NCI-H2171 (cell line): ENCODE measurements at places on chromosomes 2 and 18.

DNA sequence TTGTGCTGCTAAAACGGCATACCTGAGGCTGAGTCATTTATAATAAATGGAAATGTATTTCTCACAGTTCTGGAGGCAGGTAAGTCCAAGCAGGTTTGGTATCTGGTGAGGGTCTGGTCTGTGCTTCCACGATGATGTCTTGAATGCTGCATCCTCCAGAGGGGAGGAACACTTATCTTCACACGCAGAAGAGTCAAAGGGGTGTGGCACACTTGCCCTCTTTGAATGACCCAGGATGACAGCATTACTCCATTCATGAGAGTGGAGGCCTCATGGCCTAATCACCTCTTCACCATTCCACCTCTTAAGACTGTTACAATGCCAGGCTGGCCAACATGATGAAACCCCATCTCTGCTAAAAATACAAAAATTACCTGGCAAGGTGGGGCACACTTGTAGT is 61.0 kb downstream of the NCAPH start:
- no peak for DNase-seq

DNA sequence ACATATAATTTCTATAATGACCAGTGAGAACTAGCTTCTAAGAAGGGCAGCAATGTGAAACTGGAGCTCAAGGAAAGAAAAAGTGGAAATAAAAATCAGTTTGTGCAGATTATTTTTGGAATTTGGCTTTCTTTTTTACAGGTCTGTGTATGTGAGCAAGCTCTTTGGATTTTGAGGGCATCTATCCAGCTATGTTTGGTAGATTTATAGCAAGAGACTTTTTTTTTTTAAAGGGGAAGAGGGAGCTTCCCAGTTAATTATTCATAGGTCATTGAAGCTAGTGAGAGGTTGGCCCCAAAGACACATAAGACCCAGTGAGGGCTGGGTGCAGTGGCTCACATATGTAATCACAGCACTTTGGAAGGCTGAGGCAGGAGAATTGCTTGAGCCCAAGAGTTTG is 24.0 kb upstream of the COLEC12 start:
- no peak for DNase-seq

DNA sequence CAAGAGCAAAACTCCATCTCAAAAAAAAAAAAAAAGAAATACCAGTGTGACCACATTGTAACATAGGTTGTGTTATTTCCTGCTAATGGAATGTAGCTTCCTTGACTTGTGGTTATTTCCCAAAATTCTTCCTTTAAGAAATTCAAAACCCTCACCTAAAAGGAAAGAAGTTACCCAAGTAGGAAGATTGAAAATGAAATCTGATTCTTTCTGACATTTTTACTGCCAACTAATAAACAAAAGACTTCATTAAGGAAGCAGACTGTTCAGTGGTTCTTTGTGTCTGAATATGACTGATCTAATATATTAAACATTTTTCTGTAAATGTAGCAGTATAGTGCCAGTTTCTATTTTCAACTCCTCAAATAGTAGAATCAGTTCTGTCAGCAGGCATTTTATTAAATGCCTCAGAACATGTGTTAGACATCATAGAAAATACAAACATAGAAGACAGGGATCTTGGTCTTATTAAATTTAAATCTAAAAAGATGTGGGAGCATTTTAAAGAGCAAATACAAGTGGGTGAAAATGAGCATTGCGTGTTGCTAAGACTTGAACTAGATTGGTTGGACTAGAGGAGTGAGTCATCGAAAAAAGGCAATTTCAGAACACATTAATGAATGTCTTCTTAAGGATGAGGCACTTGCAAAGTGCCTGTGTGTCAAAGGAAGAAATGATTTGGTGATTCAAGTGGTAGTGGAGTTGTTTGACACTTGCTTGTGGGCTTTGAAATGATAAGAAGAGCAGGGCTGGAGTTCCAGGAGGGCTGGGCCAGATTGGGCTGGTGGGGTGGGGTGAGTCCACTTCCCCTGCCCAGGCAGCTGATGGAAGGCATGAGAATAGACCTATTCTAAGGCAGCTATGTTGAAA is 53.4 kb downstream of the PKP4 start:
- no peak for DNase-seq

DNA sequence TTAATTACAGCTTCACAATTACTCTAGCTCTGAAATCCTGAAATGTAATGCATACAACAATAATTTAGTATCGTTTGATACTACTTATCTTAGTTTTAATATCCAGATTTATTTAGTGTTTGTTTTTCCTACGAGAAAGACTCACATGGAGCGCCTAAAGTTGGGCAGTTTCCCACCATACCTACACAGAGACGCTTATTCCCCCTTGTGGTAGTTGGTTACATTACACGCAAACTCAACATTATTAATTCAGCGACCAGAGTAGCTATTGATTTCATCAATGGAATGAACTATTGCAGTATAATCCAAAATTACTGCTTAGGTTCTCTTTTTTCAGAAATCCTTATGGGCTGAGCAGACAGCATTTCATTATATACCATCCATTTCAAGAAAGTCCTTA is 164.0 kb upstream of the REG3G start:
- DNase-seq: peak; percentile 8

DNA sequence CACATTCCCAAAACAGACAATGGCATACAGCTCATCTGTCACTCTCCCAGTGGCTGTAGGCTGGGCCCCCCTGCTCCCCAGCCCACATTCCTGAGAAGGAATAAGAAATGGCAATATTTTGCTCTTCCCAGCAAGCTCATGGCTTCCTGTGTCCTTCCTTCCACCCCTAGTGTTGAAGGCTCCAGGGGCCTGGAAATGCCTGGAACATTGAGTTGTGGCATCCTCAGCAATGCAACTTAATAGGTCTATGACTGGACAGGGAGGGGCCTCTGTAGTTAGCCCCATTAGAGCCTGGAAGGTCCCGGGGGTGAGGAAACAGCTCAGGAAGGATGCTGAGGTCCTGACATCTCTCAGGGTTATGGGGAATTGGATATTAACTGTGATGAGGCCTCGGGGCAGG is 3.3 kb downstream of the KIF3C start:
- no peak for DNase-seq

GRCh38 chr18:78305789-78306188 is 673.8 kb upstream of the SALL3 start:
- DNase-seq: no peak

- DNase-seq: no peak
These were observed 259.3 kb downstream of the NEDD4L start for GRCh38 chr18:58303363-58303762.

DNA sequence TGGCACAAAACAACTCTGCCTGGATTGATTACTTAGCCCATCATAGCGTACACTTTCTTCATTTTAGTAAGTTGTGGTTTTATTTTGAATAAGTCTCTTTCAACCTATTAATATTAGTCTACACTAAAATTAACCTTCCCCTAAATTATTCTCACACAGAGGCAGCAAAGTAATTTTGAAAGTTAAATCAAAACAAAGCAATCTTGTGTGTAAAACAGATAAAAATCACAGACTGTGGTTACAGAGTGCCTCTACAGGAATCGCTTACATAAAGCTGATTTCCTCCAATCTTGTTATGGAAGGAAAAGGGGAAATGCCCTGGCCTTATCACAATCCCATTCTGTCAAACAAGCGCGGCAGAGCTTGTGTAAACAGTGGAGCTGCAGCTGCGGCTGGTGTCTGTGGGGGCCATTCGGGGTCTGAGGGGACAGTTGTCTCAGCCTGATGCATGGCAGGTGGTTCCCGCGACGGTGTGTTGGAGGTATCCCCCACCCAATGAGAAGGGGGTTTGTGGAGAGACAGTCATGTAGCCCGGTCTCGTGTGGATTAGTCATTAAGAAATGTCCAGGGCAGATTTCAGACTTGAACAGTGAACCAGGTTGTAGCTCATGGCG is 42.1 kb downstream of the BCL2L11 start:
- no peak for DNase-seq

DNA sequence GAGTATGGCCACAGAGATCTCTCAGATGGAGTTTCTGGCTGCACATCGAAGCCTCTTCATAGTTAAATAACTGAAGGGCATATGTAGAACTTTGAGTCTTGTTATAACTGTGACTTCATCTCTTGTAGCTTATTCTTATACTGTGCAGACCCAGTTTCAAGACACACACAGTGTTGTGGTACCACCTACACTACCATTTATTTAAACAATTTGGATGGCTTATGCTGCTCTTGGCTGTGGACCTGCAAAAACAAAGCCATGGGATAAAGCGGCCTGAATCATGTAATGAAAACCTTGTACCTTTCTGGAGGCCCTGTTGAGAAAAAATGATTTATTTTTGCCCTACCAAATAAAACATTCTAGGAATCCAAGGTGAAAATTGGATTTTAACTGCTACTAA is 262.8 kb upstream of the RASGRP3 start:
- no peak for DNase-seq

- no peak for DNase-seq
These were observed 45.5 kb upstream of the LDAH start for GRCh38 chr2:20868377-20868776.

- no peak for DNase-seq
These were observed 50.4 kb downstream of the UXS1 start for GRCh38 chr2:106143495-106144215.

- DNase-seq: no peak
These were observed 107.1 kb downstream of the NFATC1 start for GRCh38 chr18:79502782-79503181.

DNA sequence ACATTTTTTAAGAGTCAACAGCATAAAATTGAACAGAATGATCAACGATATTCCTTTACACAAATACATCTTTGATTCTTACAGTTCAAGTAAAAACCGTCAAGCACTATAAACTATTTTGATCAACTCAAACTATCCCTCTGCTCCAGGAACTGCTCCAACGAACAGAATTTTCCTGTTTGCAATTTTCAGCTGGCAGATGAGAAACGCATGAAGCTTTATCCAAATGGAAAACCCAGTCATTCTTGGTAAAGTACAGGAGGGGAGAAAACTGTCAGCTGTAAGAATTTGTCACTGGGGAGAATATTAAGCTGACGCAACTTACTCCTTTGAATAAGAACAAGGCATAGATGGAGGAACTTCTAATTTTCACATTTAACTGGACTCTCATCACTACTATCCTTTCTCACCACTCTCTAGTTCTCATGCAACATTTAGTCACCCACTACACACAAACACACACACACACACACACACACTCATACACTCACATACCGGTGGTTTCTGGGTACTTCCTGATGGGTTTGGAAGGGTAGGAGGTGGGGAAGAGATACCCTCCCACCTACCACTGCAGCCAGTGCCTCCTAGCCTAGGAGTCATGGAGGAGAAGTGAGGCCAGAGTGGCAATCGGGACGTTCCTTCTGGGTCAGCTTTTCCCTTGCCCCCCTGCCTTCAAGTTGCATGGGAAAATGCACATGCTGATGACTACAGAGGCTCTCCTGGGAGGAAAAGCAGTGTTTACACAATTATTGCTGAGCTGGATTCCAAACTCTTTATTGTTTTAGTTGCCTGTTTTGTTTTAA is 54.0 kb upstream of the SPATS2L start:
- no peak for DNase-seq

DNA sequence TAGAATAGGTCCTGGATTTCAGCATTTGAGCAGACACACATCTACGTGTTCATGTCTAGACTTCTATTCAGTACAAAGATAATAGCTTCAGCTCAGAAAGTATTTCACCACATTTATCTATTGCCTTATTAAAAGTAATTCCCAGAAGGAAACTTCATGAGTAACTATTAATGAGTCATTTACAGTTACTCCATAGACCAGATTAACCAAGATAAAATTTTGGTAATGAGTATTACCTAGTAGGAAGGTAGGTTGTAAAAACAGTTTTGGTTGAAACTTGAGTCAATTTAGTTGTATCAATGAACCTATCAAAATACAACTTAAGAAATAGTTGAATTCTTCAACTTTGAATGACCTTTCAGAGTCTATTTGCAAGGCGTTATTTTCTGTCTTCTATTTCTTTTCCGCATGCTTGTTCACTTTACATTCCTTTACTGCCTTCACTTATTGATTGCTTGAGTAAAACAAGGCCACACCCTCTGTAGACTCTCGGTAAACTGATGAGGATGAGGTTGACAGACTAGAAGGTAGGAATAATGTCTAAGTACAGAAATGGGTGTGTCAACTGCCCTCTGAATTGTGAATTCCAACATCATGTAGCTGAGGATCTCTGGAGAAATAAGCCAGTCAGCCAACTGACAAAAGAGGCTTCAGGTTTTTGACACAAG is 1165.6 kb upstream of the ZEB2 start:
- no peak for DNase-seq

DNA sequence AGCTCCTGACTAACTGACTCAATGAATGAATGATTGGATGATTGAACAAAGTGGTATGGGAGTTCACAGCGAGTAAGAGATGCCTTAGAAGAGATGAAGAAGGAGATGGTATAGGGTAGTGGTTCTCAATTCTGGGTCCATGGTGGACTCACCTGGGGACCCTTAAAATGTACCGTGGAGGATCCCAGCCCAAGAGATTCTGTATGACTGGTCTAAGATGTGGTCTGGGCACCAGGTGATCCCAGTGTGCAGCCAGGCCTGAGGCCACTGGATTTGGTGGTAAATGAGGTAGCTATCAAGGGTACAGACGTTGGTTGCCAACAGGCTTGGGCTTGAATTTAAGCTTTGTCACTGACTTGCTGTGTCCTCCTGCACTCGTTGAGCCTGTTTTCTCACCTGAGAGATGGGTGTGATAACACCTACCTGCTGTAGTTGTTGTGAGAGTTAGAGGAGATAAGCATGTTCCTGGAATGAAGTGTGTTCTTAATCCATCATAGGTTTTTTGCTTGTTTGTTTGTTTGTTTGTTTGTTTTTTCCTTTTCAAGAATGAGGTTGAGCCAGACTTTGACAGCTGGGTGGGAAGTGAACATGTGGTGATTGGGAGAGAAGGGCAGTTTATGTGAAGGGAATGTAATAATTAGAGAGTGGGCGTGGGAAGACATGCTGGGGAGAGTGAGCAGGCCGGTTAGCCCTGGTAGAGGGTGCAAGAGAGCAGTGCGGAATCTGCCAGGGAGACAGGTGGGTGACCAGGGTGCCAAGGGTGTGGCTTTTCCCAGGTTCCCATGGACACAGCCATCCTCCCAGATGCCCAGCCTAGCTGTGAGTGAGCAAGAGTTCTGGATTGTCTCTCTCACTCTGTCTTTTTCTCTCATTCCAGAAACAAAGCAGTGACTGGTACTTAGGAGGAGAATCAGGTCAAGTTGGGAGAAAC is 31.4 kb upstream of the IL1B start:
- no peak for DNase-seq

- DNase-seq: no peak
These were observed 328.2 kb downstream of the SETBP1 start for GRCh38 chr18:45008694-45009413.

DNA sequence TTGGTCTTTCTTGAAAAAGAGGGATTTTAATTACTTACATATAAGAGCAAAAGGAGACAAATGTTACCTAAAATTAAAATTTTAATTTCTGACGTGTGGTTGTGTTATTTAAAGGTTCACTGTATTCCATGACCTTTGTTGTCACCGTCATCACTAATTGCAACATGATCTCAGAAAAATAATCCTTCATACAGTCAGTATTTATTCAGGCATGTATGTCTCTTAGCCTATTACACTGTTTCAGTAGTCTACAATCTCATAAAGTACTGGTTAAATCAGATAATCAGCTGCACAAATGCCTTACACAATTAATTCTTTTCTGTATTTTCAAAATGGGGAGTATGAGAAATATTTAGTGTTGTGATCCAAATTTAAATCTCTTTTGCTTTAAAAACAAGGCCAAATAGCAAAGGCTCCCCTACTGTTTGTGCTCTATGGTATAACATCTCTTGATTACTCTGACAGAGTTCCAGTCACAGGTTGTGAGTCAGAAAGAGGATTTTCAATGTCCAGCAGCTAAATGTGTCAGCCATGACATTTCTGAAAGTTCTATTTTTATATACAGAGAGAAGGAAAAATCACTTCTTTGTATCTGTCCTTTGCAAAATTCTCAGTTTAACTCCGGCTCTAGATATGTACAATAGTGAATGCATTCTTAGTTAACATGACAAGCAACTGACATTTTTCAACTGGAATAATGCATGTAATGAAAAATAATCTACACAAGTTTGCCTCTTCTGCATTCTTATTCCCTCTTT is 184.0 kb downstream of the FIGN start:
- DNase-seq: no peak
